ENCODE measurements at places on chromosomes 2 and 18.

DNA sequence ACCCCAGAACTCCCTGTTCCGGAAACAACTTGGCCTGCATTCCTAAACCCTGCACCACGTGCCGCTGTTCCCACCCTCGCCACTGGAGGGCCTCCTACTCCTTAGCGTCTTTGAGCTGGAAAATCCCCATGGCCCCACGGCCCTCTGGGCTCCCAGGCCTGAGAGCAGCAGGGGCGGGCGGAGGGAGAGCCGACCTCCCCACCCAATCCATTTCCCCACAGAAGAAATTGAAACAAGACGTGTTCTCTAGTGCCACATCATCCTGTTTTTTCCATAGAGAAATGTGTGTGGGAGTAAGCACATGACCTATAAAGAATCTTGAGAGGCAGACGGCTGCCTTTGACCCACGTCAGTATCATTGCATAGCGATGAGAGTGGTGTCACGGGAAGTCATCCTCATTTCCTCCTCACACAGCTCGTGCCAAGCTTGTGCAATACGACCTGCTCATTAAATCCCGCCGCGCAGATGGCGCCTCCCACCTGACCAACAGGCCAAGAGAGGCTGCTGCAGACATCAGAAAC, 79.2 kb downstream of the LAMA1 start:
- no peak for DNase-seq

DNA sequence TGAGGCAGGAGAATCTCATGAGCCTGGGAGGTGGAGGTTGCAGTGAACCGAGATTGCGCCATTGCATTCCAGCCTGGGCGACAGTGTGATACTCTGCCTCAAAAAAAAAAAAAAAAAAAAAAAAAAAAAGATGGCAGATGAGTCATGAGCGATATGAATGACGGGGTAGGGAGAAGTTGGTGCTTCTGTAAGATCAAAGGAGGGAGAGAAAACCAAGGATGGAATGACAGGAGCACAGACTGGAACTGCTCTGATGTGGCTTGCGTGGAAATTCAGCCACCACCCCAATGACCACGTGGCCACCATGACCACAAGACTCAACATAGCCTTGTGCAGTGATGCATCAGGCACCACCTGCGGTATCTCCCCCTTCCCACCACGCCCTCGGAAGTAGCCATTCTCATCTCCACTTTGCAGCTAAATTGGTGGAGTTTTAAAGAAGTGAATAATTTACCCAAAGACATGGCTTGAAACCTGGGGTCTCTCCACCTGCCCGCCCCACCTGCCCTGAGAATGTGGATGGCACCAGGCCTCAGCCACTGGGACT, 96.0 kb downstream of the ACKR3 start:
- no peak for DNase-seq

GRCh38 chr2:9745153-9745899, 97.9 kb upstream of the TAF1B start:
- DNase-seq: no peak

- no peak for DNase-seq
Measured at GRCh38 chr2:182917924-182918323, 51.5 kb upstream of the FRZB start.

DNA sequence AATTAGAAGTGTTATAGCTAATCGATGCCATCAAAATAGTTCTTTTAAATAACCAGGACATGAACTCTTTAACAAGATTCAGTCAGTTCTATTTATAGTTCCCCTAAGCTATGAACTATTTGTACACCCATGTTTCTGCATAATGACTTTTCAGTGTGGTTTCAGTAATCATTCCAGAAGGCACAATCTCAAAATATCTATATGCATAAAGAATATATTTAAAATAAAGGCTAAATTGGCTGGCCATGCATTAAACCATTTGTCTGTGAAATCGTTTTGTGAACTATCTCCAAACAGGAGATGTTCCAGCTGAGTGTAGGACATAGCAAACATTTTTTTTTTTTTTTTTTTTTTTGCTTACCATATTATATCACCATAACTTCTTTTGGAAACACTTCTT, 719.3 kb downstream of the PLCL1 start:
- DNase-seq: no peak

GRCh38 chr18:26268454-26268853, 42.2 kb downstream of the TAF4B start:
- DNase-seq: no peak

DNA sequence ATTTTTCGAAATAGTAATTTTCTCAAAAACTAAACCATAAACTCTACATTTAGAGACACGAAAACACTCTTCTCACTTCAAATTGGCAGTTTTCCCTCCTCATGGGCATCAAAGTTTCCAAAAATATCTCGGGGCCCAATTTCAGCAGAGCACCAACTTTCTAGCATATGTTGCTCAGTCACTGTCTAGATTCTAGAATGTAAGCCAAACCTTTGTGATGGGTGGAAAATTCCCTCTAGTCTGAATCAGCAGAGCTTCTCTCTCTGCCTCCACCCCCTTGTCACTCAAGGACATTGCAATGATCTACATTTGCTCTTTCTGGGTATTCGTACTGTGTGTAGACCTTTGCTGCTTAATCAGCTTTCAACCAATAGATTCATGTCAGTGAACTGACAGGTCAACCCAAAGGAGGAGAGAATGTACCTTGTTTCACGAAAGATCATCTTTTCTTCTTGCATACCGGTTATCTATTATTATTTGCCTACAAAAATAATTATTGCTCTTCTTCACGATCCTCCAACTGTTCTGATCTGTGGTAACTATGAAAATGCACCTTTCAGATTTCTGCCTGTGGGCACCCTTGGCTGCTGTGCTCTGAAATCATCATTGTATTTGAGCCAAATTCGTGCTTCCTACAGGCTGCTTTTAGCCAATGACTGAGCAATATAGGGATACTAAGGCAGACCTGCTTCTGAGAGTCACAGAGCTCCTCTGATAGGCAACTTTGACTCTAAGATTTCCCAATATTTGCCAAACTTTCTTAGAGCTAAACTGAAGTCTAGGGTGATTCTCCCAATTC, 38.7 kb upstream of the GLS start:
- DNase-seq: no peak

- DNase-seq: no peak
Measured at GRCh38 chr2:46643951-46644350, 164.6 kb downstream of the TMEM247 start.

DNA sequence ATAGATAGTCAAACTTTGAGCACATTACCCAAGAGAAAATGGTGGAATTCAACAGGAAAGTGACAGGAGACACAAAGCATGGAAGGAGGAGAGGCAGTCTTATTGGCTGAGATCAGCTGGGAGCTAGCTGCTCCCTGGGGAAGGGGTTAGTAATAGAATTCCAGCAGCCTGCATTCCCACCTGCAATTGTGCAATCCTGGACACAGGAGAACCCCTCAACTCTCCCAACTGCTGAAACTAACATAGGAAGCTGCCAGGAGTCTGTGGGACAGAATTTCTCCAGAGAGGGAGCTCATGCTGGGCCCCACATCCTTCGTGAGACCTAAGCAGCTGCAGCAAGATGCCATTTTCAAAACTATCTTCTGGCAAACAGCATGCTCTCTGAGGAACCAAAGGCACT, 69.8 kb upstream of the ACVR1C start:
- no peak for DNase-seq

DNA sequence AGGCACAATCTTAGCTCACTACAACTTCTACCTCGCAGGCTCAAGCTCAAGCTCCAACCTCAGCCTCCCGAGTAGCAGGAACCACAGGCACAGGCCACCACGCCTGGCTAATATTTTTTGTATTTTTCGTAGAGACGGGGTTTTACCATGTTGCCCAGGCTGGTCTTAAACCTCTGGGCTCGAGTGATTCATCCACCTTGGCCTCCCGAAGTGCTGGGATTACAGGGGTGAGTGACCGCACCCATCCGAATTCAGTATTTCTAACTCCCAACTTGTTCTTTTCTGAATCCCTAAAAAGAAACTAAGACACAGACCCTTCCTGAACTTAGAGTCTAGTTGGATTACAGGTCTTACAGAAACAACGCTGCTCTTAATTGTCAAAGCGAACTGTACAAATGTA, 32.3 kb upstream of the ACSL3 start:
- DNase-seq: no peak

DNA sequence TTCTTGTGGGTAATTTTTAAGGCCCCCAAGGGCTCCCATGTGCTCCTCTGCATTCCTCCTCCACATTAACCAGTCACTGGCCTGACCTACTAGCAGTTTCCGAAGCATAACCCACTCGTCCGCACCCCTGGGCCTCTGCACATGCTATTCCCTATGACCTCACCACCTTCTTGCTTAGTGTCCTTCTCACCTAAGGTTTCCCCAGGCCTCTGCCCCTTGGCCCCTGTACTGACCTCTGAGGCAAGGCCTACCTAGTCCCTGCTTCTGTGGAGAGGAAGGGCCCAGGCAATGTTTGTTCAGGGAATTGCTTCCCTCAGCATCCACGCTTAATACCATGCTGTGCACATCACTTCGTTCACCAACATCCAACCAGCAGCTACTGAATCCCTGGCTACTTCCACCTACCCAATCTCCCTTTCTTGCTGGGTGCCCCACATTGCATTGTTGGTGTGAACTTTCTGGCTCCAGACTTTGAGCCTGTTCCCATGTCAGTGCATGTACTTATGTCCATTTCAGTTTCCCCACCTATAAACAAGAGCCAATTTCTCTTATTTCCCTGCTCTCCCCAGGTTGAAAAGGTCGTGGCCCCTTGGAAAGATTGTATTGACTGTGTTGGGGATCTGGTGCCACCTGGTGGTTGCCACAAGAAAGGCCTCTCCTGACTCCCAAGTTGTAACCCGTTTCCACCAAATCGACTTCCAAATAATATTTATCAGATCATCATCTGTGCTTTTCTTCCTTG, 19.2 kb upstream of the TMEM177 start:
- no peak for DNase-seq

GRCh38 chr2:234852941-234853340, 98.9 kb upstream of the SH3BP4 start:
- DNase-seq: no peak

GRCh38 chr2:75562513-75562864, 1.8 kb upstream of the EVA1A start:
- no peak for DNase-seq

- DNase-seq: no peak
Measured at GRCh38 chr2:10658041-10658913, 31.5 kb downstream of the NOL10 start.

Data from T-helper 17 cell (primary cell).